ENCODE measurements at places on chromosomes 3 and 15.

DNA sequence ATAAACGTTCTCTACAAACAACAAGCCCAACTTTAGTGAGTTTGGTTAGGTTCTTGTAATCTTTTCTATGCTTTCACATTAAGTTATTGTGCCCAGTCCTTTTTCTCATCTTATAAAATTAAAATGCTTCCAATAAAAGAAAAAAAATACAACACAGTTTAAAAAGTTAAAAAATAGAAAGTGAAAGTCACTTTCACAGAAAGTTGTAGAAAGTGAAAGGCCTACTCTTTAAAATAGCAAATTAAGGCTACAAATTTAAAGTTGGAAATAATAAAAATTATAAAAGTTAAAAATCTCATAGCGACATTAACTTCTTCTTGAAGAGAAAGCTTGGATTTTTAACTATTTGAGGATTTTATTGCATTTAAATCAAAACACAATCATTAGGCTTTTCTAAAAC is 35.9 kb downstream of the CD47 start:
- no peak for DNase-seq

DNA sequence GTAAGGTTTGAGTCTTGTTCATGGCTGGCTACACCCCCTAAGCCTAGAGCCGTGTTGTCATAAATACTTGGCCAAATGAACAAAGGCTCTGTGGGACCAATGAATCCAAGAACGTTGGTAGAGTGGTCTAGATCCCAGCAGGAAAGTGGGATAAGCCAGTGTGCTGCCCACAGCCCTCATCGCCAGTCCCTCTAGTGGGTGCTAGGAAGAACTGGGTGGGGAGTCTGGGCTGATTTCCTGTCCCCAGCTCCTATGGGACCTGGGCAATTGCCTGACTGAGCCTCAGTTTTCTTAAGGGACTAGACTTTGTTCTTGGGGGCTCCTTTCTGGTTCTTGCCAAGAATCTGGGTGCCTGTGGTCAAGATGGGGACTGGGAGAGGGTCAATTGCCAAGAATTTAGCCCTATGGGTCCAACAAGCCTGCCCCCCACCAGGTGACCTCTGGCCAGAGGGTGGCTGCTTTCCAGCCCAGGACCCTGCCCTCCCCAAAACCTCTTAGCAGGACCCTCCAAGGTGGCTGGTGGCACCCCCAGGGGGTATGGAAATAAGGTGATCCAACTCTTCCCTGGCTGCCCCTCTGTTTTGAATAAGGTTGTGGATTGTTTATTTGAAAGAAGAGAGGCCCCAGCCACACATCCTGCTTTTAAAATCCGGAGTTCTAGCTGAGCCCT is 42.7 kb downstream of the SMAD6 start:
- DNase-seq: no peak

GRCh38 chr3:53806182-53807116 is 39.8 kb downstream of the CHDH start:
- peak; percentile 29 for DNase-seq

DNA sequence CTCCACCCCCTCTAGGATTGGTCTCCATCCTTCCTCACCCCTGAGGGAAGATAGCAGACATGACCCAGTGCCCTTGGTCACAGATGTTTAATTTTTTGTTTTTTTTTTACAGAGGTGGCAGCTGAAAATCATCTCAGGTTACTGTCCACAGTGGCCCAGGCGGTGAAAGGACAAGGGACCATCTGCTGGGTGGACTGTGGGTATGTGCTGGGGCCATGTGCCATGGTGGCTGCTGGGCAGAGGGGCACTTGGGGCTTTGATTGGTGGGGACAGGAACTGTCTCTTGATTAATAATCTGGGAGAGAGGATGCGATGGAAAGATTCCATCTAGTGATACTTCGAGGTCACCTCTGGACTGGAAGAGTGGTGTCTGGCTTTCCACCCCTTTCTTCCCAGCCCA is 25.4 kb downstream of the PDIA5 start:
- DNase-seq: no peak

DNA sequence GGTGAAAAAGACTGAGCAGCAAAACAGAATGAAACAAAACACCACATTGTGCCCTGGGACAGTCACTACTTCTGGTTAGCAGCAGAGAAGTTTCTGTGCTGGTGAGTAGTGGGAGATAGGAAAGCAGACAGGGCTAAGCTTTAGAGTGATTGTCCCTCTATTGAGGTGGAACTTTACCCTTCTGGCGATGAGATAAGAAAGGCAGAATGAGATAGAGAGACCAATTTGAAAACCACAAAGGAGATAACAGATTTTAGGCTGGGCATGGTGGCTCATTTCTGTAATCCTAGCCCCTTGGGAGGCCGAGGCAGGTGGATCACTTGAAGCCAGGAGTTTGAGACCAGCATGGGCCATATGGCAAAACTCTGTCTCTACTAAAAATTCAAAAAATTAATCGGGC is 208.5 kb downstream of the TBL1XR1 start:
- no peak for DNase-seq

DNA sequence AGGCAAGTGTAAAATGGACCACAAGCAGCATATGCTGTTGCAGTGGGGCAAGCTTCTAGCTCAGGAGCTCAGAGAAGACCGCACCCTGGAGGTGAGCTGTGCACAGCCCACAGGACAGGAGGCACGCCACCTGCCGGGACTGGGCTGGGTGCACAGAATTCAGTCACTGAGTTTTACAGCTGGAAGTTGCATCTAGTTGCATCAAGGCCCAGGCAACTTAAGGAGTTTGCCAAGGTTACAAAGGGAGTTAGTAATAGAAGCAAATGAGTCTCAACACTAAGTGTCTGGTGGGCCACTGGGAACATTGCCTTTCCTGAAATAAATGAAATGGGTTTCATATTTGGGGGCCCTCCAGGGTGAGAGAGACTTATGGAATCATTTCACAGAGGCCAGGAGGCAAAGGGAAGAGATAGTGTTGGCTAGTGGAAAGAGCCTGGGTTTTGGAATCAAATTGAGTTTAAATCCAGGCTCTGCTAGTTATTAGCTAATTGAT is 36.0 kb upstream of the TIMP4 start:
- DNase-seq: no peak

GRCh38 chr3:29536016-29536758 is 255.3 kb downstream of the RBMS3 start:
- DNase-seq: no peak

DNA sequence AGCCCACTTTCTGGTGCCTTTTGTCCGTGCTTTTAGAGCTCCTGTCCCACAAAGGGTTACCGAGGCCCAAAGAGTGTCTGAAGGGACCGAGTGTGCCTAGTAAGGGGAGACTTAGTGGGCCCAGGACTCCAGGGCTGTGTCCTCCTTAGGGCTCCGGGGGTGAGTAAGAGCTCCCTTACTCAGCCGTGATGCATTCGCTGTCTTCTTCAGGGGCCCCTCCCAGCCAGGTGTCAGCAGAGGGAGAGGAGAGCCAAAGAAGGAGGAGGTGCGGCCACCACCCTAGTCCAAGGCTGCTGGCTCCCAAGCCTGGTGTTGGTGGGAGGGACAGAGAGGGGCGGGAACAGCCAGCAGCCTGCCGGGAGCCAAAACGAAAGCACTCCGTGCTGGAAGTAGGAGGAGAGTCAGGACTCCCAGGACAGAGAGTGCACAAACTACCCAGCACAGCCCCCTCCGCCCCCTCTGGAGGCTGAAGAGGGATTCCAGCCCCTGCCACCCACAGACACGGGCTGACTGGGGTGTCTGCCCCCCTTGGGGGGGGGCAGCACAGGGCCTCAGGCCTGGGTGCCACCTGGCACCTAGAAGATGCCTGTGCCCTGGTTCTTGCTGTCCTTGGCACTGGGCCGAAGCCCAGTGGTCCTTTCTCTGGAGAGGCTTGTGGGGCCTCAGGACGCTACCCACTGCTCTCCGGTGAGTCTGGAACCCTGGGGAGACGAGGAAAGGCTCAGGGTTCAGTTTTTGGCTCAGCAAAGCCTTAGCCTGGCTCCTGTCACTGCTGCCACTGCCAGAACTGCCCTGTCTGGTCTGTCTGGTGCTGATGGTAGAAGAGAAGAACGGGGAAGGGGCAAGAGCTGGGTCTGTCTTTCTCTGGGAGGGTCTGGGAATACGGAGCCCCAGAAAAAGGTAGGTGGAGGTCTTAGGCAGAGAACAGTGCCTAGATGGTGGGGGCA is at the start of gene IL17RC:
Gene IL17RC (plus strand): TSS at position 365 of the 947 bp plus-strand sequence. CDS start 218 bp downstream, at position 583.
- DNase-seq: no peak

DNA sequence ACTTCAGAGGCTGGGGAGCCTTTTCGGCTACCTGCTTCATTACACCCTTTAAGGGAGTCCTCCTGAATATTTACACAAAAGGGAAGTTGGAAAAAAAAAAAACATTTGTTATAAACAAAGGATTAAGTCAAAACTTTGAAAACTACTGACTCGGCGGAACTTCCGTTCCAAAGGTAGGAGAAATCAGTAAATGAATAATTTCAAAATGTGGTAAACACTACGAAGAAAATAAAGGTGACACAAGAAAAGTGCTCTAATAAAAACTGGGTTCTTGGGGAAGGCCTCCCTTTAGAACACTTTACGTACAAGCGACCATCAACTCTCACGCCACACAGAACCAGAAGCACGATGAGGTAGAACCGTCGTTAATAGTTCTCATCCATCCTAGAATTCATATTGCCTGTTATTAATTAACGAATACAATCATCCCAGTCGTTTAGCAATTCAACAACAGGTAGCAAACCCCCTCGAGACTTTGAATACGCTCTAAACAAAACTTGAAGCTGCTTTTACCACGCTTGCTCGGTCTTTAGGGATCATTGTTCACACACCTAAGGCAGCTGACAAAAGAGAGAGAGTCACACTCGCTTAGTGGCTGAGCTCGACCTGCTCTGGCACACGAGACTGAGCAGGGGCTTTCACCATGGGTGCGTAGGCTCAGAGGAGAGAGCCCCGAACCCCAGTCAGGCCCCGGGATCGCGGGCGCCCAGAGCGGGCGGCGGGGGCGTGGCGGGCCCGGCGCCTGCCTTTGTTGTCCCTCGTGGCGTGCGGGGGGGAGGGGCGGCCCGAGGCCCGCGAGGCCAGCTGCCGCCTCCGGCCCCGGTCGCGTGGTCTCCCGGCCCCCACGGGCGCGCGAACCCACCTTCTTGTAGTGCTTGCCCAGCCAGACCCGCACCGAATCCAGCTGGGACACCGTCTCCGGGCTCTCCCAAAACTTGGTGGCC is 680 bp downstream of the SMARCC1 start:
- DNase-seq: no peak
